ENCODE measurements at places on chromosomes 4 and X. TPM values are rescaled to one million over a fixed set of nuclear protein-coding genes. Genes with fewer than 3 reads are reported as not detected.

DNA sequence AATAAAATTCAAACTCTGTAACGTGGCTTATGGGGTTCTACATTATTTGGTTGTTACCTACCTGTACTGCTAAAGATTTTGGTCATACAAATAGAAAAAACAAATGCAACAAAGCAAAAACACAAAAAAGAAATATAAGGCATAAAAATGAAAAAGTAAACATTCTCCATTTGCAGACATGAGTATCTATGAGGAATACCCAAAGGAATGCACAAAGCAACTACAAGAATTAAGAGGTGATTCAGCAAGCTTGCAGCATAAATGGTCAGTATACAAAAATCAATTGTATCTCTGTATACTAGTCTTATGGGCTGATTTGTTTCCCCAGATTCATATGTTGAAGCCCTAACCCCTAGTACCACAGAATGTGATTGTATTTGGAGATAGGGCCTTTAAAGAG is 3.6 kb upstream of the PDE5A start:
- no peak for DNase-seq

GRCh38 chrX:100512471-100512870 is 72.3 kb upstream of the TNMD start:
- DNase-seq, result peak; percentile 18

The GALNTL6 gene
- total RNA-seq, result 0.20 TPM

The SUPT20HL2 gene
- total RNA-seq, result not detected

DNA sequence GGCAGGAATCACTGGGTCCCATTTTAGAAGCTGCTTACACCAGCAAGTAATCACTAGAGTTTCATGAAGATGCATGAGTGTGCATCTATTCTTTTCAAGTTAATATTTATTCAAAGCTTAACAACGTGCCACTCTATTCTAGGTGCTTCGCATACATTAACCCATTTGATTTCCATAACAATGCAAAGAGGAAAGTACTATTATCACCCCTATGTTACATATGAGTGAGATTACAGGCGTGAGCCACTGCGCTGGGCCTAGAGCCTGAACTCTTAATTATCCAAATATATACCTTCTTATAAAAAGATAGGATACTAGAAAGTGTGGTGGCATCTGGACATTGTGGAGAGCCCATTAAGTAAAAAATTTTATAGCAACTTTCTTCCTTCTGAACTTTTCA is 65.4 kb downstream of the CXCL13 start:
- no peak for DNase-seq

GRCh38 chrX:155246748-155247147 is 17.5 kb downstream of the RAB39B start:
- DNase-seq, result no peak

DNA sequence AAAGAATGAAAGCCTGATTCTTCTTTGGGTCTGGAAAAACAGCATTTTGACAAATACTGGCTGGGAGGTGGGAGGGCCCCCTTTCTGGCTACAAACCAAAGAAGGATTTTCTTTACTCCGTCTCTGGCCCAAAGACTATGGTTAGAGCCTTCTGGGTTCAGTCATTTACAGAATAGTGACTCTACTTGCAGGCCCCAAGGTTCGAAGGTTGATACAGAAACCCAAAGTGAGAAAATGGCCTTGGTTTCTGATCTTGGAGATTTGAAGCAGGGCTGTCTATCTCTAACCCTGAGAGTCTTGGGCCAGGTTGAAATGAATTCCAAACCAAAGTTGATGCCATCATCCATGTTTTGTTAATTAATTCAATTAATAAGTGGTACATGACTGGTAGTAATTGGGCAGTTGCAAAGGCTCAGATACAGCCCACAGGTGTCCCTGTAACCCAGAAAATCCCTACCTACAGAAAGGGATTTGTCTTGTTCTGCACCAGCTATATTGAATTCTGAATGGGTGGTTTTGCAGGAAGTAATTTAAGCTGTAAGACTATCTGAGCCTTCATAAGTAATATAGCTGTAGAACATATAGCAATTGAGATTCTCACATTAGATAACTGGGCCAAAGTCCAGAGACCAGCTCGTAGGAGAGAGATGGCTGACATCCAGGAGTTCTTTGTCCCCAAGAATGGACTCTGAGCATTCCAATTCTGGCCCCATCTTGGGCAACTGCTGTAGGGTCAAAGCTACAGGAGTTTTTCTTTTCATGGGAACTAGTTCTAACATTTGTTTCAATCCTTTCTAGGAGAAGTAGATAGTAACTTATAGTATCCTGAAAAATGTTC is 34.5 kb downstream of the CHRNA9 start:
- DNase-seq, result no peak

GRCh38 chr4:169869490-169869889 is 111.7 kb upstream of the HPF1 start:
- no peak for DNase-seq
